ENCODE measurements at places on chromosomes 3 and 15. TPM values are rescaled to one million over a fixed set of nuclear protein-coding genes. Genes with fewer than 3 reads are reported as not detected.

The STRC gene
- total RNA-seq, result 0.17 TPM

The TMEM108 gene
- total RNA-seq, result not detected

The KCNMB3 gene
- total RNA-seq, result 0.76 TPM

The ITIH3 gene
- total RNA-seq, result 2.5 TPM

The PLSCR4 gene
- total RNA-seq, result 119 TPM

The OR5K2 gene
- not detected for total RNA-seq

The KLHL6 gene
- total RNA-seq, result under 0.01 TPM

The FEZF2 gene
- not detected for total RNA-seq

The CXCR6 gene
- total RNA-seq, result not detected

The GASK1A gene
- 0.69 TPM for total RNA-seq

The COX17 gene
- total RNA-seq, result 18.1 TPM

The ABHD2 gene
- 72.3 TPM for total RNA-seq

The CEMIP gene
- 994 TPM for total RNA-seq

The PIF1 gene
- 6.3 TPM for total RNA-seq

The BLM gene
- 1.2 TPM for total RNA-seq

The ADCY5 gene
- 0.13 TPM for total RNA-seq

The XRN1 gene
- 50.7 TPM for total RNA-seq

The SEMA7A gene
- total RNA-seq, result 20.7 TPM

The ADPRH gene
- 4.5 TPM for total RNA-seq

The PTH1R gene
- 0.20 TPM for total RNA-seq

The UBAP1L gene
- 2.2 TPM for total RNA-seq

The RBP2 gene
- not detected for total RNA-seq

The PLCH1 gene
- 0.03 TPM for total RNA-seq

The PLSCR2 gene
- total RNA-seq, result not detected

The OXTR gene
- 30.7 TPM for total RNA-seq
